Activated naive CD8-positive, alpha-beta T cell treated with anti-CD3 and anti-CD28 coated beads for 36 hours (primary cell): ENCODE measurements at places on chromosomes 12 and 14. TPM values are rescaled to one million over a fixed set of nuclear protein-coding genes. Genes with fewer than 3 reads are reported as not detected.

GRCh38 chr14:99673305-99674063, 10.6 kb upstream of the CYP46A1 start:
- no peak overlapping the region for H3K4me3 ChIP-seq
- H3K27me3 ChIP-seq = peaks cover 19% of the 10 kb centered on the region
- H3K27ac ChIP-seq = no peak overlapping the region
- no peaks in the 10 kb centered on the region for H3K36me3 ChIP-seq

DNA sequence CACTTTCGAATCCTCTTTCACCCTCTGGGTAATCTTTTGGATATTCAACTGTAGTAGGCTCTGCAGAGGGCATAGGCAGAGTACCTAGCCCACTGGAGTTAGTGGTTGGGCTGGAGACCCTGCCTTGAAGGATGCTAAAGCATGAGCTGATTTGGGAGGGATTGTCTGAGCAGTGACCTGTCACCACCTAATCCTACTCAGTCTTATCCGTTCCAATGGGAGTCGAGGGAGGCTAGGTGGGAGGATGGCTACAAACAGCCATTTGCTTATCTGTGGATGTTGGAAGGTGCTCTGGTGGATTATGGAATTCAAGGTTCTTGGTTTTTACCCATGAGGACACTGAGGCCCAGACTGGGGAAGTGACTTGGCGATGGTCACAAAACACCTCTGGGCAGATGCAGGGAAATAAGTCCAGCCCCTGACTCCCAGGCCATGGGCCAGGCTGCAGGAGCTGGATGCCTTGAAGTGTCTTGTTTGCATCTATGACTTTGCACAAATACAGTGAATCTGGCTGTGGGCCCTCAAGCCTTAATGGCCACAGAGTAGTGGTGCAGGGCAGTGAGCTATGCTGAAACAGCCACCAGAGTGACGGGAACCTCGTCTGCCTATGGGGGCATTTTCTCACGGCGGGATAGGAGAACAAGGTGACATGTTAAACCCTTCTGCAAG, 3.7 kb downstream of the KMT5A start:
- peak overlapping the region; percentile 78 for H3K4me3 ChIP-seq
- H3K4me1 ChIP-seq = peaks cover 31% of the 10 kb centered on the region
- no peaks in the 10 kb centered on the region for H3K27me3 ChIP-seq

- H3K4me1 ChIP-seq = peaks cover 8% of the 10 kb centered on the region
- no peaks in the 10 kb centered on the region for H3K36me3 ChIP-seq
- H3K27me3 ChIP-seq = no peaks in the 10 kb centered on the region
- H3K27ac ChIP-seq = no peak overlapping the region
Measured at GRCh38 chr12:31650918-31651317, 8.6 kb upstream of the ETFBKMT start.

DNA sequence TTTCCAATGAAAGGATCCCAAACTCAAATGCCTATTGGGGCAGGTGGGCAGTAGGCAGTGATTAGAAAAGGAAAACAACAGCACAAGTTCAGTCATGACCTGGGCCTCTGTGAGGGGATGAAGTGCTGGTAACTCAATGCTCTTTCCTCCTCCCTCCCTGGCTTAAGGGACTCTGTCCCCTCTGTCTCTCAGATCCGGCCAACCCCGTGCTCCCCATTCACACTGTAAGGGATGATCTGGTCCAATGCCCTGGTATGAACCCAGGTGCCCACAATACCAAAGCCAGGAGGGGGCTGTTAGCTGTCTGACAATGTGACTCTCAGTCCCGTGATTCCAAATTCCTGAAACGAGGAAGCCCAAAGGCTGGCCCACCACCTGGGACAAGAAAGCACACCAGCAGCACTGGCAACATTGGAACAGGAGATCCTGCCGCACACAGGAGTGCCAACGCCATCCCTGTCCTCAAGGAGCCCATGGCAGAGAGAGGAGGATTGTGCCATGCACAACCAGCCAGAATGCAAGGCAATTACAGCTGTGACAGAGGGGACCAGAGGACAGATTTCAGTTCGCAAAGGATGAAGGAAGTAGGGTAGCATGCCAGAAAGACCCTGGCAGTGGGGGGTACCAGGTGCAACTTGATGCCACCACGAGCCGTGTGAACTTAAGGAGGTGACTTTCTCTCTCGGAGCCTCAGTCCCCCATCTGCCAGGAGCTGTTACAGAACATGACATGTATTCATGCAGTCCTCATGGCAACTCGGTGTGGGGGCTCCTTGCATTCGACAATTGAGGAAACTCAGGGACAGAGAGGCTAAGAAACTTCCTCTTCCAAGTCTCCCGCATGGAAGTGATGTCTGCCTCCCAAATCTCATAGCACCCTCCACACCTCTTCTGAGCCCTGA, 37.6 kb downstream of the SERPINA3 start:
- DNase-seq = no peak
- no peak overlapping the region for H3K4me3 ChIP-seq
- H3K4me1 ChIP-seq = no peaks in the 10 kb centered on the region
- H3K27ac ChIP-seq = no peak overlapping the region
- no peaks in the 10 kb centered on the region for H3K36me3 ChIP-seq
- H3K27me3 ChIP-seq = peaks cover 3% of the 10 kb centered on the region

DNA sequence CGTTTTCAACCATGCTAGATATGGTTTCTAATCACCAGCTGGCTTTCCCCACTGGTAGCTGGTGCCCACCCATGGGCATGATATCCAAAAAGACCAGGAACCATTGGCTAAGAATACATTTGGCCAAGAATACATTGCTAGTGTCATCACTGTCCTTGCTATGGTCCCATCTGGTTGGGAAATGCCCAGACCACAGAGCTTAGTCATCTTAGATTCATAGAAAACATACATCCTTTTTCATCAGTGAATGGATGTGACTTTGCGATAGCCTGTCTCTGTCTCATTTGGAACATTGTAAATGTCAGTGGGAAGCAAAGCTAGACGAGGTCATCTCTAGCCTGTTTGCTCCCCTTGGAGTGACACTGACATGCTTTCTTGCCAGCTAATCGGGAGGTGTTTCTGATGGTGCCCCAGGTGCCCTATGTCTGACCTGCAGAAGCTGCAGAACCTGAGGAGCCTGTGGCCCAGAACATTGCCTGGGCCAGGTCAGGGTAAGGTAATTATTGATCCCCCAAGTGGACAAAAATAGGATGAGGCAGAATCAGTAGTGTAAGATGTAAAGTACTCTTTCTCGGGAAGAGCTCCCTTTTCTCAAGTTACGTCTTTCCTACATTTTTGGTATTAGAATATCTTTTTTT, 194.8 kb downstream of the SLC41A2 start:
- H3K4me3 ChIP-seq = peak overlapping the region; percentile 8
- H3K27ac ChIP-seq = peak overlapping the region; percentile 59
- H3K27me3 ChIP-seq = no peaks in the 10 kb centered on the region
- DNase-seq = peak; percentile 17

DNA sequence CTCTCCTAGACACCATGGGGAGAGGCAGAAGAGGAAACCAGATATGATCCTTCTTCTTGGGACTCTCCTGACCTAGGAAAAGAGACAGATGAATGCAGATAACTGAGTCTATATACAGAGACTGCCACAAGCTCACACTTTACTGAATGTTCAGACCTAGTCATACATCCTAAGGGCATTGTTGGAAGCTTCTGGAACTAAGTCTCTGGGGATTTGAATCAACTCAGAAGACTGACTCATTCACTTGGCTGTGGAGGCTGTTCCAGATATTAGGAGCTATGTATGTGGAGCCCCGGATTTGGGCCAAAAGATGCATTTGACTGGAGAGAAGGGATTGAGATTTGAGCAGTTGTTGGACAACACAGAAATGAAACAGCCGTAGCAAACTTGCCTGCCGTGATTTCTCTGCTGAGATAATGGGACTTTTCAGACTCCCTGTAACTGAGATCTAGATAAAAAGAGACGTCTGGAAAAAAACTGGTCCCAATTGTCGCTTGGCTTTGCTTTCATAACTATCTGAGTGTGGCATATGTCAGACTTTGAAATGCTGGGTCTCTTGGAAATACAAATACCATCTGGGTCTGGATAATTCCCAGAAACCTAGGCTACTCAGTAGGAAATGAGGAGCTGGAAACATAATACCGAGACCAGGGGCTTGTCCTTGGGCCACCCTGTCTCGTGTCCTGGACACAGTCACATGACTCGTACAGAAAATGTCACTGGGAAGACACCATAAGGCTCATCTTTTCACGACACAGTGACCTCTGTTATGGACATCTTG, 396.8 kb downstream of the NUAK1 start:
- no peak overlapping the region for H3K4me3 ChIP-seq
- H3K36me3 ChIP-seq = no peaks in the 10 kb centered on the region
- H3K27ac ChIP-seq = no peak overlapping the region
- no peak for DNase-seq

DNA sequence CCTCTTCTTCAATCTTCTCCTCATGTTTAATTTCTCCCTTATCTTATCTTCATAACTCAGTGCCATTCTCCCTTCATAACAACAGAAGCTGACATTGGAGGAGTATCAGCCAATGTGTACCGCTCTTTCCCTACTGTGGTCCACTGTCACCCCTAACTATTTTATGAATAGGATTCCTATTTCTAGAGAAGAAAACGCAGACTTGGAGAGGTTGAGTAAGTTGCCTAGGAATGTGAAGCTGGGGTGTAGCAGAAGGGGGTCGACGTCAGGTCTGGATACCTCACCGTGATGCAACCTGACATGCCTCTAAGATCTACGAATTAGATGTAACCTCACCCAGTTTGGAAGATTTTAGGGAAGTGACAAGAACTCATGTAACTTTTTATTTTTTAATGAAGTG, 17.1 kb downstream of the LMO3 start:
- H3K4me3 ChIP-seq = no peak overlapping the region
- H3K27ac ChIP-seq = no peak overlapping the region
- H3K4me1 ChIP-seq = no peaks in the 10 kb centered on the region
- no peaks in the 10 kb centered on the region for H3K27me3 ChIP-seq
- H3K36me3 ChIP-seq = no peaks in the 10 kb centered on the region

DNA sequence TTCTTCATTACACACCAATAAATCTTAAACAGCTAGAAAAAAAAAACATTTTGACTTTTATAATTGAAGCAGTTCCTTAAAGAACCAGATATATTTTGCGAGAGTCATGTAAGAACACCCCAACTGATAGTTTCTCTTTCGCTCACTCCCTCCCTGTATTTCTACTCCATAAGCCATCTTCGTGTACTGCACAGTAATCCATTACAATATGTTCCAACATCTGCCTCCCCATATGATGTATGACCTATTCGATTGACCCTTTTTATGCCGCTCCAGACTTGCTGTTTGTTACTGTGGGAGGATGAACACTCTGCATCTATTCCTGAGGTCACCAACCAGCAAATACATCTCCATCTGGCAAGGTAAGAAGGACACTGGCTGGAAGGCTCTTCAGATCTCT, 331.7 kb downstream of the SOX5 start:
- no peaks in the 10 kb centered on the region for H3K27me3 ChIP-seq
- no peak overlapping the region for H3K4me3 ChIP-seq
- no peak overlapping the region for H3K27ac ChIP-seq
- DNase-seq = no peak

DNA sequence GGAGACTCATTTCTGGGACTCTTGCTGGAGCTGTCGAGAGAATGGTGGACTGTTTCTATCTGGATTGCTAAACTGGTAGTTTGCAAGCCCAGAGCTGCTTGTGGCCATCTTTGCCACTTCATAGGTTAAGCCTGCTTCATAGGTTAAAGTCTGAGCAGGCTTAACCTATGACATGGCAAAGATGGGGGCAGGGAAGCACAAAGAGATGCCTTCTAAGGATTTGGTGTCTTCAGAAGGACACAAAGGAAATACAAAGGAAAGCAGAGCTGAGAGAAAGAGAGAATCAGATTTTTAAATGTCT, 78.4 kb upstream of the MAX start:
- peak overlapping the region; percentile 1 for H3K4me3 ChIP-seq
- peaks cover 21% of the 10 kb centered on the region for H3K4me1 ChIP-seq
- no peaks in the 10 kb centered on the region for H3K27me3 ChIP-seq

GRCh38 chr12:54412786-54413185, 6.3 kb downstream of the ITGA5 start:
- H3K27me3 ChIP-seq = no peaks in the 10 kb centered on the region
- H3K27ac ChIP-seq = peak overlapping the region; percentile 76
- no peak for DNase-seq
- H3K4me3 ChIP-seq = peak overlapping the region; percentile 59

- peak overlapping the region; percentile 23 for H3K27ac ChIP-seq
- peaks cover 3% of the 10 kb centered on the region for H3K4me1 ChIP-seq
- no peak for DNase-seq
- H3K36me3 ChIP-seq = no peaks in the 10 kb centered on the region
Measured at GRCh38 chr14:92946847-92947545, 24.0 kb downstream of the CHGA start.

GRCh38 chr12:50786498-50787231, 22.8 kb downstream of the ATF1 start:
- no peaks in the 10 kb centered on the region for H3K27me3 ChIP-seq
- no peak overlapping the region for H3K27ac ChIP-seq
- H3K36me3 ChIP-seq = peaks cover 31% of the 10 kb centered on the region
- no peak overlapping the region for H3K4me3 ChIP-seq
- DNase-seq = no peak

DNA sequence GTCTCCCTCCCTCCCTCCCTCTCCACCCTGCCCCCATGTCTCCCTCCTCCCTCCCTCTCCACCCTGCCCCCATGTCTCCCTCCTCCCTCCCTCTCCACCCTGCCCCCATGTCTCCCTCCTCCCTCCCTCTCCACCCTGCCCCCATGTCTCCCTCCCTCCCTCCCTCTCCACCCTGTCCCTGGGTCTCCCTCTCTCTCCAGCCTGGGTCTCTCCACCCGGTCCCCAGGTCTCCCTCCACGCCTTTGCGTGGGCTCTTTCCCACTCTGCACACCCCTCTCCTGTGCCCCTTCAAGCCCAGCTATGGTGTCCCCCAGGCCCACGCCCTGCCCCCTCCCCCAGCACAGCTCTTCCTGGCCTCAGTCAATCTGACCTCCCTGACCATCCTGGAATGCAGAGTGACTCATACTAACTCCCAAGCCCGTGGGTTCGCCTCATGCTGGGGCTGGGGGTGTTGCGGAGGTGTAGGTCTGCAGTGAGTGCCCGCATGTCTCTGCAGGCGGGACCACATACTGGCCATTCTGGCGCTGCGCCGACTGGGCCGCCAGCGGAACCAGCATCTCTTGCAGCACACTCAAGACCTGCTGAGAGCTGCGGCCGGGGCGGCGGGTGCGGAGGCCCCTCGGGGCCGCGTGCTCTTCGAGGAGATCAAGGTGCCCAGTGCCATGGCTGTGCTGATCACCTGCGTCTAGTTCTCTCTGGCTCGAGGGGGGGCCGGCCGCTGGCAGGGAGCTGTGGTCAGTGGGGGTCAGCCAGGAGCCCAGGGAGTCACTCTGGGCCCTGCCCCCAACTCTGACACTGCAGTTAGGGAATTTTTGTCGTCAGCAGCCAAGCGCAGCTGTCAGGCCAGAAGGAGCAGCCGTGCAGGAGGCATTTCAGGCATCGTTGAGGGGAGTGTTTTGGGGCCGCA, 13.5 kb upstream of the TNFAIP2 start:
- H3K36me3 ChIP-seq = no peaks in the 10 kb centered on the region
- peaks cover 5% of the 10 kb centered on the region for H3K4me1 ChIP-seq
- no peak for DNase-seq
- peaks cover 20% of the 10 kb centered on the region for H3K27me3 ChIP-seq

The MSI1 gene
- total RNA-seq = 1.7 TPM

The ACYP1 gene
- total RNA-seq = 29.0 TPM

The KRT6C gene
- not detected for total RNA-seq

The CCDC177 gene
- not detected for total RNA-seq

The TPH2 gene
- not detected for total RNA-seq

The LIMA1 gene
- 27.8 TPM for total RNA-seq

The SYNDIG1L gene
- total RNA-seq = not detected

The NKX2-1 gene
- not detected for total RNA-seq
